ENCODE measurements at places on chromosomes 2 and 18.

- H3K4me1 ChIP-seq, result no peaks in the 10 kb centered on the region
- H3K27me3 ChIP-seq, result no peaks in the 10 kb centered on the region
These were observed 121.4 kb upstream of the TTC27 start for GRCh38 chr2:32506446-32506845.

- H3K4me3 ChIP-seq, result no peak overlapping the region
- no peak for DNase-seq
- no peaks in the 10 kb centered on the region for H3K27me3 ChIP-seq
- H3K27ac ChIP-seq, result no peak overlapping the region
- peaks cover 19% of the 10 kb centered on the region for H3K4me1 ChIP-seq
These were observed 136.0 kb downstream of the CTIF start for GRCh38 chr18:48674758-48675351.

- no peaks in the 10 kb centered on the region for H3K27me3 ChIP-seq
- no peak overlapping the region for H3K27ac ChIP-seq
- no peaks in the 10 kb centered on the region for H3K36me3 ChIP-seq
- DNase-seq, result no peak
- H3K4me3 ChIP-seq, result no peak overlapping the region
These were observed 39.5 kb downstream of the ZC3H6 start for GRCh38 chr2:112314856-112315255.

GRCh38 chr2:85601771-85602475 is 575 bp downstream of the TMEM150A start:
- H3K27ac ChIP-seq, result peak overlapping the region; percentile 80
- H3K4me1 ChIP-seq, result peaks cover 52% of the 10 kb centered on the region
- H3K36me3 ChIP-seq, result peaks cover 2% of the 10 kb centered on the region
- H3K27me3 ChIP-seq, result no peaks in the 10 kb centered on the region
- peak; percentile 81 for DNase-seq

- H3K27me3 ChIP-seq, result no peaks in the 10 kb centered on the region
- no peaks in the 10 kb centered on the region for H3K36me3 ChIP-seq
- no peak for DNase-seq
- H3K4me3 ChIP-seq, result no peak overlapping the region
These were observed 1037.7 kb upstream of the KLHL29 start for GRCh38 chr2:22347306-22347705.

DNA sequence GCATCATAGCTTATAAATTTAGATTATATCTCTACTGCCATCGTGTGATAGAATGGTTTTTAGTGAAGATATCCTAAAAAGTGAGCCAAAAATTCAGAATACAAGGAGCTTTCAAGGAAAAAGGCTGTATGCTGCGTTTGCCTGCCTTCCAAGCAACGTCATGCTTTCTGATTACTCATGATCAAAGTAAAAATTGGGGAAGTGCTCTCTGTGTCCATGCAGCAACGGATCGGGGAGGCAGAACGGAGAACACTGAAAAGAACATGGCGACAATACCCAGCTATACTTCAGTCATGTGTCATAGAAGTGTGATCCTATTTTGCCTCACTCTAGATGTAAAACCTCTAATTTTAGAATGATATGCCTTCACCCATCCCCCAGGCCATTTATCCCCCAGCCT is 185.7 kb downstream of the SUCLG1 start:
- no peak overlapping the region for H3K4me3 ChIP-seq
- no peaks in the 10 kb centered on the region for H3K36me3 ChIP-seq

GRCh38 chr2:22124003-22124402 is 1000.2 kb downstream of the TDRD15 start:
- H3K27me3 ChIP-seq, result no peaks in the 10 kb centered on the region
- no peaks in the 10 kb centered on the region for H3K4me1 ChIP-seq
- no peaks in the 10 kb centered on the region for H3K36me3 ChIP-seq
- no peak for DNase-seq
- H3K4me3 ChIP-seq, result no peak overlapping the region

- H3K4me1 ChIP-seq, result peaks cover 2% of the 10 kb centered on the region
- no peak overlapping the region for H3K27ac ChIP-seq
- H3K4me3 ChIP-seq, result no peak overlapping the region
These were observed 1.0 kb upstream of the ZC3H8 start for GRCh38 chr2:112255875-112256274.

DNA sequence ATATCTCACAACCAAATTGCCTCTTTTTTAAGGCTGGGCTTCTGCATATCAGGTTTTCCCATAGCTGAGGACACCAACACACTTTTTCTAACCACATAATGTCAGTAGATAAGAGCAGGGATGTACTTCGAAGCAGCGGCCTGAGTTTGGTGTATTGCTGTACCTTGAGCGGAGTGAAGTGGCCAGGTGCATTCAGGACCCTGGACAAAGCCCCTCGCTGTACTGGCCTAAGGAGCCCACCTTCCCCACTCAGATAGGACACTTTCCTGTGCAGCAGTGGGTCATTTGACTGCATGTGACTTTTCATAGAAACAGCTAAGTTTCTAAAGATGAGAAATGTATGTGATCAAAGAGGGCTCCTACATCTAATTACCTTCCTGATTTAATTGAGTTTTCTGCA is 212.5 kb downstream of the GBX2 start:
- no peak overlapping the region for H3K4me3 ChIP-seq
- H3K4me1 ChIP-seq, result no peaks in the 10 kb centered on the region
- H3K36me3 ChIP-seq, result no peaks in the 10 kb centered on the region
- no peaks in the 10 kb centered on the region for H3K27me3 ChIP-seq

GRCh38 chr2:54549917-54550518 is 93.9 kb downstream of the SPTBN1 start:
- H3K27me3 ChIP-seq, result no peaks in the 10 kb centered on the region
- peak overlapping the region; percentile 72 for H3K27ac ChIP-seq
- no peak overlapping the region for H3K4me3 ChIP-seq
- no peaks in the 10 kb centered on the region for H3K4me1 ChIP-seq

GRCh38 chr18:11149441-11150270 is at the start of gene PIEZO2:
Gene PIEZO2, minus strand, starts transcription at chr18:11149569. Its CDS starts 981 bp downstream, at chr18:11148588.
- peak within 1 kb of the TSS; percentile 39 for H3K4me3 ChIP-seq
- peaks cover 3% of the 10 kb centered on the region for H3K4me1 ChIP-seq
- no peaks in the 10 kb centered on the region for H3K36me3 ChIP-seq

DNA sequence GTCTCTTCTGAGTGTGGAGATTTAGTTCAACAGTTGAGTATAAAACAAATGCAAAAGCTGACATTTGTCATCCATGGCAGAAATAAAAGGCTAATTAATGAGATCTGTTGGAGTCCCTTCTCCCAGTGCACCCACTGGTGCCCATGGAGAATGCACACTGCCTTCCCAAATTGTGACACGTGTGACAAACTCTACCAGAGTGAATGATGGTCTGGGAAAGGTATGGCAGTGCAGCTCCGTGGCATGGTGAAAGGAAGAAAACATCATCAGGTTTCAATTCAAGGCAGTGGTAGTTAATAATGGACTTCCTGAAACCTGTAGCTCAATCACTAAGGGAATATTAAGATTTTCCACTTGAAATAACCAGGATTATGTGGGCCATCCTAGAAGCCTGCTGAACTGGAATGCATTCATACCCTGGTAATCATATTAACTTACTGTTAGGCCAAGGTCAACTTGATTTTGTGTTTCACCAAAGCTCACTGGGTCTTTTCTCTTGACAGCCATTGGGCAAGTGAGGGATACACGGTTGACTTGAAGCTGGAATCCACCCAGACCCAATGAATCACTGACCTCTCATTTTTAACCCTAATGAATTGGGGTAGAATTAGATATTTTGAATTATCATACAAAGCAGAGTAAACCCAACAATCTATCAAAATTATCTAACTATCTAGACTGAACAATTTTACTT is 167.6 kb downstream of the AFF3 start:
- no peak overlapping the region for H3K4me3 ChIP-seq
- peak; percentile 40 for DNase-seq
- peaks cover 3% of the 10 kb centered on the region for H3K4me1 ChIP-seq
- no peaks in the 10 kb centered on the region for H3K27me3 ChIP-seq

GRCh38 chr2:49514201-49514600 is 359.9 kb upstream of the FSHR start:
- no peaks in the 10 kb centered on the region for H3K27me3 ChIP-seq
- no peak overlapping the region for H3K4me3 ChIP-seq
- no peak overlapping the region for H3K27ac ChIP-seq

- H3K4me1 ChIP-seq, result no peaks in the 10 kb centered on the region
- peaks cover 2% of the 10 kb centered on the region for H3K36me3 ChIP-seq
- no peak for DNase-seq
- H3K4me3 ChIP-seq, result no peak overlapping the region
- no peak overlapping the region for H3K27ac ChIP-seq
These were observed 17.3 kb upstream of the GTF2A1L start for GRCh38 chr2:48600204-48600813.

DNA sequence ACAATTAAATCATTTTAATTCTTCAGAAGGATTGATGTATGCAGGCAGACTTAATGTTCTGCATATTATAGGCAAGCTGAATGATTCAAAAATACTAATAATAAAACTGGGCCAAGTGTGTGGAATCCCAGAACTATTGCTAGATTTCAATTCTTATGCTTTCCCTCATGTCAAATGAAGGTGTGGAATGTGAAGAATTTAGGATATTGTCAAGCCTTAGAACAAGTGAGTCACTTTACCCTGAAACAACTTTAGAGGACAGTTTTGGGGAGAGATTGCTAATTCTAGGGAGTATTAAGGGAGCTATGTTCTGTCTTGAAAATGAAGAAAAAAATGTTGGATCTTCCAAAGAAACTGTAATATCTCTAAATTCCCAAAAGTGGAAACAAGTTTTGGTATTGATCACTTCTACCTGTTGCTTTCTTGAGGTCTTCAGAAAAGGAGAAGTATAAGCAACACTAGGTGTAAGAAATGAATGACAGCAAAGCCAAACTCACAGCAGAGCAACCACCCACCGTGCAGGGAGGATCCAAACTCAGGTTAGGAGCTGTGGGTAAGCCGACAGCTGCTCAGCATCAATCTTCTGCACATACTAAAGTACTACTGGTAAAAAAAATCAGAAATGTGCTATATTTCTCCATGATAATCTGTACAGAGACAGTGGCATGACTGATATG is 818.1 kb downstream of the SLC4A3 start:
- no peaks in the 10 kb centered on the region for H3K27me3 ChIP-seq
- no peak overlapping the region for H3K27ac ChIP-seq
- no peaks in the 10 kb centered on the region for H3K36me3 ChIP-seq

DNA sequence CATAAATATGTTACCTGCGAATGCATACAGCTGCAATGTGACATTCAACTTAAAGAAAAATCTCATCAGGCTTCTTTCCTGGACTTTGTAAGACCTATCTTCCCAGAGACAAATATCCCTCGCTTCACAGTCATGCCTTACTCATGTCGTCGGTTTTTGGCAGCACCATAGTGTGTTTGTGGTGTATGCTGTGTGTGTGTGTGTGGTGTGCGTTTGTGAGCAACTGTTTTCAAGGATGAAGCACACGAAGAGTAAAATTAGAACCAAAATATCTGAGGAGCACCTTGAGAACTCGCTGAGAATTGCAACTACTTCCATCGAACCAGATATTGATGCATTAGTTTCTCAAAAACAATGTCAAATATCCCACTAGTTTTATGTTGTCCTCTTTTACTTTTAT is 56.9 kb downstream of the ASB1 start:
- H3K27me3 ChIP-seq, result no peaks in the 10 kb centered on the region
- H3K4me3 ChIP-seq, result no peak overlapping the region
- DNase-seq, result no peak
- peaks cover 6% of the 10 kb centered on the region for H3K36me3 ChIP-seq

- H3K27me3 ChIP-seq, result no peaks in the 10 kb centered on the region
- H3K36me3 ChIP-seq, result no peaks in the 10 kb centered on the region
- H3K4me1 ChIP-seq, result no peaks in the 10 kb centered on the region
These were observed 335.2 kb downstream of the KCNJ3 start for GRCh38 chr2:155033652-155034051.

DNA sequence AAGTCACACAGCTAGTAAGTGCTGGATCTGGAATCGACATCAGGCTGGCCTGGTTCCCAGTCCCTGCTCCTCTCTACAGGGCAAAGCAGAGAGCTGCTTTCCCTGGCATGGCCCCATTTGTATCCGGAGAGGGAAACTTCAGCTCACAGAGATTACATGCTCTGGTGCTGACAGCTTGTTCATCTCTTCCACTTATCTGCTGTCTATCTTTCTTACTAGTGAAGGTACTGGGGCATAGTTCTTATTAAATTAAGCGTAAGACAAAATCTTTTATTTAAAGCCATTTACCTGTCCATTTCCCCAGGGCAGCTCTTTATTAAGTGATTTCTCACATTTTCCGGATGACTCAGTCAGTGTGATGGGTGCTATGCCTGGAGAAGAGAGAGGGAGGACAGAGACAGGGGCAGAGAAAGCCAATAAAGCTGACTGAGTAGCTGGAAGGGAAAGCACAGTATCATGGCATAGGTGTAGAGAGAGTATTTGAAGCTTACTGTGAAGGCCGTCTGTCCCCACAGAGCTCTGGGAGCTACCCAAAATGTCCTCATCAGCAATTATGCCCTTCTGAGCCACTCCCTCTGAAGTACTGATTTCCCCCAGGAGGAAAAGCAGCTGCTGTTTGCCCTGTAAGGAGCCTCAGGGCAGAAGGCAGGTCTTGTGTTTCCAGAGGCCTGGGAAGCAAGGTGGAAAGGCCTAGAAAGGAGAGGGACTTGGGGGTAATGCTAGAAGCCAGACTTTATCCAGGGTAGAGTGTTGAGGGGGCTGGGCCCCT is 44.1 kb upstream of the EPAS1 start:
- no peak overlapping the region for H3K27ac ChIP-seq
- H3K27me3 ChIP-seq, result no peaks in the 10 kb centered on the region
- no peak for DNase-seq
- no peaks in the 10 kb centered on the region for H3K36me3 ChIP-seq

DNA sequence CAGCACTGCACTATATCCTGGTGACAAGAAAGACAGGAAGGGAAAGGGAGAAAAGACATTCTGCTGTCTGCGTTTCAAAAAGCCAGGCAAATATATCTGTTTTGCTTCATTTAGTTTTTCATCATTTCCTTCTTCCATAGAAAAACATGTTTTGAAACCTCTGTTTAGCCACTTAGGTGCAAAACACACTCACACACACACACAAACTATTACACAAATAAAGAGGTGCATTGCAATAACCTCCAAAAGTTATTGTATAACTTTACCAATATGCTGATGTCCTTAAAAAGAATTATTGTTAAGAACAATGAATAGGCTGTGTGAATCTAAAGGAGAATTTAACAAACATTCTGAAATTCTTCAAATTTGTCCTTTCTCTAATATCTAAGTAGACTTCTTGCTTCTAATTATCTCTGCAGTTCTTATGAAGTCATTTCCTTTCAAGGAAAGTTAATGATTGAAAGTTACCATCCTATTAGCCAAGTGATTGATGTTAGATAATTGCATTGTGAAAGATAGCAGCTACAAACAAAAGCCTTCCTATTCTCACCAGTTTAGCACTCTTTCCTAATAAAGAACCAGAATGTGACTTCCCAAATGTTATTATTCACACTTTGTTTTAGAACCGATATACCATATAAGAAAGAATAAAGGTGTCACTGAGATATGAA is 516.7 kb downstream of the KCNJ3 start:
- no peaks in the 10 kb centered on the region for H3K27me3 ChIP-seq
- H3K27ac ChIP-seq, result no peak overlapping the region
- DNase-seq, result no peak
- H3K36me3 ChIP-seq, result no peaks in the 10 kb centered on the region
- H3K4me3 ChIP-seq, result no peak overlapping the region
